ENCODE measurements at places on chromosomes 5 and 9.

GRCh38 chr9:113879911-113880310 lies 3.8 kb downstream of the ZNF618 start:
- DNase-seq: no peak

- no peak for DNase-seq
Observed at GRCh38 chr5:95969651-95970358, 8.2 kb upstream of the ELL2 start.

GRCh38 chr5:116315531-116315930 lies 230.7 kb downstream of the COMMD10 start:
- DNase-seq: no peak

GRCh38 chr9:24698881-24699518 lies 153.3 kb upstream of the IZUMO3 start:
- no peak for DNase-seq

- DNase-seq: no peak
Observed at GRCh38 chr5:35804201-35804653, 52.5 kb upstream of the IL7R start.

GRCh38 chr5:127634007-127634406 lies 14.9 kb upstream of the CTXN3 start:
- DNase-seq: no peak

GRCh38 chr9:29958469-29958868 lies 2385.2 kb upstream of the C9orf72 start:
- DNase-seq: no peak

DNA sequence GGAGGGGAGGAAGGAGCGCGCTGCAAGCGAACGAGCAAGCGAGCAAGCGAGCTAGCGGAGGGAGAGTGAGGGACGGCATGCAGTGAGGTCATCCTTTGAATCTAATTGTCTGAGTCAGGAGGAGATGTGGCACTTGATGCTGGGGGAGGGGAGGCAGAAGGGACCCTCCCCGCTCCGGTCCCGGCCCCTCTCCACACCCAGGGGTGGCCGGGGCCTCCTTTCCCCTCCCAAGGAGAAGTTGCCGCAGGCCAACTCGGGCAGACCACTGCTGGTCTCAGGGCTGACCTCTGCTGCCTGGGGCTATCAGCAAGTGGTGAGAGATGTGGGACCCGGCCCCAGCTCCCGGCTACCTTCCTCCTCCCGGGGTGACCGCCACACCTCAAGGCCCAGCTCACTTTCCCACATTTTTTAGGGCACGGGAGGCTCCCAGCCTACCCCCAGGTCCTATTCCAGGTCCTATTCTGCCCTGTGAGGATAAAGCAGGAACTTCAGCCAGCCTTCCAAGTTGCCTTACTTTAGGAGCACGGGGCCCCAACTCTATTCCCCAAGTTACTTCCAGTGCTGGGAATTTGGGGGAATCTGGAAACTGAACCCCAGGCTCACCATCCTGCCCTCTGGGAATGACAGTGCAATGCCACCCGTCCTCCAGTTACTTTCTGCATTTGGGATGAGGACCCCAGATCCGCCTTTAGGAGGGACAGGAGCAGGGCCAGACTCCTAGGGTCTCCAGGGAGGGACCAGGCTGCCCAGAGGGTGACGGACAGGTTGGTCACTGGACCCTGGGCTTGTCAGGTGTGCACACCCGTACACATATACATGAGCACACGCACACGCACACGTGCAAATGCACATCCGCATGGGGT lies 11.1 kb downstream of the CNTFR start:
- DNase-seq: no peak

DNA sequence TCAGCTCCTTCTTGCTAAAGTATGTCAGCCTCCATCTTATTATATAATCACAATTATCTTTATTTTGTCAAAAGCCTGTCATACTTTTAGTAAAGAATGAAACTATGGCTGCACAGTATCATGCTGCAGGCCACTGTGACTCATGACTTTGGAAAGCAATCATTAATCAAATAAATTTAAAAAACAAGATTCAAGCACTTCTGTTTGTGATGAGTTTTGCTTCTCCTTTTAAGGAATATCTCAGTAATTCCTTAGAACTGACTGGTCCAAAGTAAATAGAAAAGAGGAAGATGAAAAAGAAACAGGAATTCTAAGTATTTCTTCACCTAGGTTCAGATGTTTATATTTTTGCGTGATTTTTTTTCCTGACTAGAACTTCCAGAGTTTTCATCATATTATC lies 83.1 kb downstream of the EDIL3 start:
- DNase-seq: no peak

DNA sequence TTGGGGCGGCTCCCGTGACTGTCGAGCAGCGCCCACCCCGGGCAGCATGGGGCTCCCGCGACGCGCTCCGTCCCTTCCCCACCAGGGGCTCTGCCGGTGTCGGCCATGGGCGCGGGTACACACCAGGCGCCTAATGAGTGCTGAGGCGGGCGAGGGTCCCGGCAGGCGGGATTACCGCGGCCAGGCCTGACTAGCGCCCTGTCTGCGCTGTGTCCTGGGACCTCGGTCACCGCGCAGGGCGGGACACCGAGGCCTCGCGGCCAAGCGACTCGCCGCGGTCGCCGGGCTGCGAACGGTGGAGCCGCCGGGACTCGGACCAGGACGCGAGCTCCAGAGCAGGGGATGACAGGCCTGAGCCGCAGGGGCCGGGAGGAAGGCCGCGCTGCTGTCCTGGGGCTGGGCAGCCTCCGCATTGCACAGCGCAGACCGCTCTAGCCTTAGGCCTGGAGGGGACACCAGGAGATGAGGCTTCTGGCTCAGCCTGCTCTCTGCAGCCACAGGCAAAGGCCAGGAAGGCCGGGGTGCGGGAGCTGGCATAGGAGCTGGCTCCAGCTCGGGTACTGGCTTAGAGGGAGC lies 14.1 kb downstream of the LCN10 start:
- no peak for DNase-seq

DNA sequence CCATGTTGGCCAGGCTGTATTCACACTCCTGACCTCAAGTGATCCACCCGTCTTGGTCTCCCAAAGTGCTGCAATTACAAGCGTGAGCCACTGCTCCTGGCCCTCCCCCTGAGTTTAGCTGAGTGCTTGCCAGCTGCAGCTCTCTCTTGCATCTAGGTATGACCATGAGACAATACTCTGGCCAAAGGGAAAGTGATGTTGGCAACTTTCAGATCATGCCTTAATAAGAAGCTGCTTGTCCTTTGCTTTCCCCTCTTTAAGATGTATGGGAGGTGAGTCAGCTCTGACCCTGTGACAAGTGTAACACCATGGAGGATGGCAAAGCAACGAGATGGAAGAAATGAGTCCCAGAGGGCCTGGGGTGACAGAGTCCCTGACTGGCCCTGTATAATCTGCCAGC lies 18.7 kb upstream of the DCAF12 start:
- DNase-seq: no peak

DNA sequence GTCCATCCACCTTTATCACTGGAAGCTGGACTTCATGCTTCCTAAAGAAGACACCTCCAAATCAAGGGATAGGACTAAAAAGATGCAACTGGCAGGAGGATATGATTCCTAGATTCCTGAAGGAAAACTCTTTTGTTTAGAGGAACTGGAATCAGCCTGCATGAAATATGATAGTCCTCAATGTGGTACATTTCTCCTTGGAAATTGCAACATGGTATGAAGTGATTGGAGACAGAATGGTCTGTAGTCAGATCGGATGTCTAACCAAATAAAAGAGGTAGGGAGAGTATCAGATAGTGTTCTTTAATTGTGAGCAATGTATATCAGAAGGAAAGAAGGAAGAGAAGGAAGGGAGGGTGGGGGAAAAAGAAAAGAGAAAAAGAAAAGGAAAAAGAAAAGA lies 116.1 kb upstream of the FSTL4 start:
- DNase-seq: no peak

- DNase-seq: no peak
Observed at GRCh38 chr5:83857341-83857740, 136.7 kb upstream of the HAPLN1 start.

DNA sequence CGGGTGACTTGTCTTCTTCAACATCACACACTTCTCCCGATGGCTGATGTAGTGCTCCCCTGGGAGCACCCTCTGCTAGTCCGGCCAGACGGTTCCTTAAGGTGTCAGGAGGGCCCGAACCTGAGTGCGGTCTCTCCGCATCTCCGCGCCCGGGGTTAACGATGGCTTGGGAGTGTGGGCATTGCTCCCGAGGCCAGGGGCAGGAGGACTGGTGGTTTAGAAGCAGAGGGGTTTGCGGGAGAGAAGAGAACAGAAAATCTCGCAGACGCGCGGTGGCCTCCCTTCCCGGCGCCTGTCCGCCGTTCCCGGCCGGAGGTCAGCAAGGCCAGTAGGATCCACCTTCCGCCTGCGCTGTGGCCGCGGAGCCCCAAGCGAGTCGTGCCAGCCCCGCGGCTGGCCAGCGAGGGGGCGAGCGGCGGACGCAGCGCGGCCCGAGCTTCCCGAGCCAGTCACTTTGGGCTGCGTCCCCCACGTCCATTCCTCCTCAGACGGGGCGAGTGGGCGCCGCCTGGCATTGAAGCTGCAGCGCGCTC lies 700 bp downstream of the CDO1 start:
- DNase-seq: no peak

DNA sequence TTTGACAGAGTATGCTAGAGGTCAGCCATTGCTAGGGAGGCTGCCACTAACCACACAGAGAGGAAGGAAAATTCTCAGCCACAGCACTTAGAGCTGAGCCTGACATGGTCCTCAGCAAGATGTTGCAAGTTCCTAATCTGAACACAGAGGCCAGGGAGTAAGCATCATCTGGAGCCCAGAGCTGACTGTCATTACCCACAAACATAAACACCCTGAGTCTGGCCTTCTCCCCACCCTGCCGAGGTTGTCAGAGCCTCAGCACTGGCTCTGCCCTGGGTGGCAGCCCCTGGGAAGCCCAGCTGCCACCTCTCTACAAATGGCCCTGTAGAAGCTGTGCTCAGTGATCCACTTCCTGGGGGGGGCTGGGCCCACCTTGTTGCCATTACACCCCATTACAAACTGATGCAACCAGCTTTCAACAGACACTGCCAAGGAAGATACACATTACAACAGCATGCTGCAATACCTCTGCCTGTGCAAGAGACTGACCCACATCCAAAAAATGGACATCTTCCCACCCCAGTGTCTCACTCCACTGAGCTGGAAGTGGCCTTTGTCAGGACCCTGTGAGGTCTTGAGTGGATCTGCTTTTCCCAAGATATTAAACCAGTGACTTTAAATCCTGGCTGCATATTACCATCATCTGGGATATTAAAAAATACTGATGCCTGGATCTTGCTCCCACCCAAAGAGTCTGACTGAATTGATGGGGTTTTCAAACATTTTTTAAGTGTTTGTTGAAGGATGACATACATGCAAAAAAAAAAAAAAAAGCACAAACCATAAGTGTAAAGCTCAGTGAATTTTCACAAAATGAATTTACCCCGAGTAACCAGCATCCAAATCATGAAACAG lies 33.0 kb downstream of the IRF1 start:
- peak; percentile 39 for DNase-seq

DNA sequence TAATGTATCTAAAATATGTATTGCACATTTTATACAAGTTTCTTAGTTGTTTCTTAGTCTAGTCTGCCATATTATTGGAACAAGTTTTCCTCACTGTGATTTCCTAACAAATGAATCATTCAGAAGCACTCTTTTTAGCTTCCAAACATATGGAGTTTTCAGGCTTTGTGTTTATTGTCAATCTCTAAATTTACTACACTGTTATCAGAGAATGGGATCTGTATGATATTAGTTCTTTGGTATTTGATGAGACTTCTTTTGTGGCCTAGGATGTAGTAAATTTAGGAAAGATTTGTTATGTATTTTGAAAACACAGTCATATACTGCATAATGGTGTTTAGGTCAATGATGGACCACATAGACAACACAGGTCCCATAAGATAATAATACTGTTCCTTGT lies 25.7 kb downstream of the SREK1IP1 start:
- no peak for DNase-seq

GRCh38 chr9:5516453-5517220 lies 6.3 kb downstream of the PDCD1LG2 start:
- no peak for DNase-seq

- DNase-seq: no peak
Observed at GRCh38 chr5:127320032-127320965, 29.7 kb downstream of the MEGF10 start.

DNA sequence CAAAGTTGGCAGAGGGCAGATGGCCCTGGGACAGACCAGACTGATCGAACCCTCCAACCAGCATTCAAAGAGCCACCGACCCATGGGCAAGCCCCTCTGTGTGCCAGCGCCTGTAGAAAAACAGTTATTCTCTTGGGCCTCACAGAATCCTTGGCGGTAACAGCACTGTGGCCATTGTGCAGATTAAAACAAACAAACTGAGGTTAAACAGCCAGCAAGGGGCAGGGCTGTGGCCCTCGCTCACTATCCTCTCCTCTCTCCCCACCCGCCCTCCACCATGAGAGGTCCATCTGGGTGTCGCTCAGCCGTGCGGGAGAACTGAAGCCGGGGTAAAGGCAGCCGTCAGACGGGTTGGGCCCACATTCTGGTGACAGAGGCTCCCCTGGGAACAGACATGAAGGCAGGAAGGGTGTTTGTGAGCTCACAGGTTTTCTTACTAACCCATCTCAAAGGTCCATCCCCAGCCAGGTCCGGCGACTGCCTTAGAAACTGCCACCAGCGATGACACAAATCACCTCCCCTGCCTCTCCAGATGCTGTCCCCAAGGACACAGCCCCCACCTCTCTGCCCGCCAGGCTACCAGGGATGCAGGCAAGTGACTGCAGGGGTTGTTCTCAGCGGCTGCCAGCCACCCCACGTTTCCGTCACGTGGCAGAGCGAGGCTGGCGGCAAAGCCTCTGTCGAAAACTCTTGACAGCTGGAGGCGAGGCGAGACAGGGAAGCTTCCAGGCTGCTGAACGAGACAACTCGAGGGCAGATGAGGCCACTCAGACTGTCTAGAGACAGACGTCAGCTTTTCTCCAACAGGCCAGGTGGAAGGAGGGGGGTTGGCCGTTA lies 75.8 kb upstream of the SARDH start:
- no peak for DNase-seq

GRCh38 chr9:99069075-99069474 lies 35.8 kb upstream of the TGFBR1 start:
- no peak for DNase-seq

DNA sequence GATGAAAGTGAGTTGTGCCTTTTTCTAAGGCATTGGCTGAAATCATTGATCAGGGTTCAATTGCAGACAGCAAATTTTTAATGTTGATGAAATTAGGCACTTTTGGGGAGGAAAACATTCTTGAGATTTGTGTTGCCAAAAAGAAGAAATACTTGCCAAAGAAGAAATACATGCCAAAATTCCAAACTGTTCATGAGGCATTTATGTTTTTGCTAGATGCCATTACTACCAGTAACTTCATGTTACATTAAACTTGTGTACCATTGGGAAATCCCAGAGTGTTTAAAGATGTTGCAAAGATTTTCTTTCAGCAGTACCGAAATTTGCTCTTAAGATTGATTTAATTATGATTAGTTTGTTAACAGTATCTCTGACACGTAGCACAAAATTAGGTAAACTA lies 7.0 kb downstream of the XRCC4 start:
- DNase-seq: no peak

DNA sequence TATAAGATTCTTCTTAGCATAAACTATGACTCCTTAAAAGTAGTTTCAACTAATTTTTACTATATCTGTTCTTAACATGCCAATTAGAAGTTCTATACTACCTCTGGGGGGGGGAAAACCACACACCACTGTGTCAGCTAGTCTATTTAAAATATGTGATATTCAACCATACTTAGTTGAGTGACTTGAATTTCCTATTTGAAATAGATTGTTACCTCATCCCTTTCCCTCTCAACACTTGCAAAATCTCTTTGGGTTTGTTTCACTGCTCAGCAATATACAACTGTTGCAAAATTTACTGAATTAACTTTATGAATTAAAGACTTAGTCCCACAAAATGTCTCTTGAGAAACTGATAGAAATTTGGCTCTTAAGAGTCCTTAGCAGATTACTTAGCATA lies 151.1 kb upstream of the POU5F2 start:
- DNase-seq: no peak

GRCh38 chr5:10384483-10384882 lies 31.0 kb downstream of the MARCHF6 start:
- DNase-seq: no peak
